ENCODE measurements at places on chromosomes 2 and 18. TPM values are rescaled to one million over a fixed set of nuclear protein-coding genes. Genes with fewer than 3 reads are reported as not detected.

Gene CROCC2
- 0.14 TPM for total RNA-seq

Gene CLEC4F
- not detected for total RNA-seq

Gene GNLY
- not detected for total RNA-seq

Gene CLK1
- 60.9 TPM for total RNA-seq

Gene UPP2
- total RNA-seq, result not detected

Gene ABCB11
- total RNA-seq, result not detected

Gene XRCC5
- 190 TPM for total RNA-seq

Gene GPR55
- not detected for total RNA-seq

Gene CAPN13
- not detected for total RNA-seq

Gene GALR1
- not detected for total RNA-seq

Gene SLC19A3
- total RNA-seq, result 2.1 TPM

Gene PTPRM
- total RNA-seq, result 72.0 TPM

Gene SERPINB2
- 0.74 TPM for total RNA-seq

Gene PAIP2B
- 0.85 TPM for total RNA-seq

Gene PIKFYVE
- total RNA-seq, result 28.6 TPM

Gene SDC1
- 16.8 TPM for total RNA-seq

Gene SETBP1
- total RNA-seq, result 2.8 TPM

Gene SPC25
- total RNA-seq, result 0.28 TPM

Gene UGT1A8
- 0.71 TPM for total RNA-seq

Gene ITPRIPL1
- total RNA-seq, result 0.43 TPM

Data from smooth muscle cell of bladder (primary cell).